Tibial nerve (tissue), 4 donors: ENCODE measurements at places on chromosomes 11 and 22.
A peak's percentile ranks its signal among the peaks of the same experiment; 100 is the strongest.

- no peaks in the 10 kb centered on the region for H3K4me1 ChIP-seq
- DNase-seq = no peak
- H3K4me3 ChIP-seq = no peak overlapping the region
- H3K27me3 ChIP-seq = no peaks in the 10 kb centered on the region
- no peak overlapping the region for H3K27ac ChIP-seq
- no peaks in the 10 kb centered on the region for H3K36me3 ChIP-seq
Measured at GRCh38 chr11:131121426-131122333, 205.4 kb upstream of the SNX19 start.

DNA sequence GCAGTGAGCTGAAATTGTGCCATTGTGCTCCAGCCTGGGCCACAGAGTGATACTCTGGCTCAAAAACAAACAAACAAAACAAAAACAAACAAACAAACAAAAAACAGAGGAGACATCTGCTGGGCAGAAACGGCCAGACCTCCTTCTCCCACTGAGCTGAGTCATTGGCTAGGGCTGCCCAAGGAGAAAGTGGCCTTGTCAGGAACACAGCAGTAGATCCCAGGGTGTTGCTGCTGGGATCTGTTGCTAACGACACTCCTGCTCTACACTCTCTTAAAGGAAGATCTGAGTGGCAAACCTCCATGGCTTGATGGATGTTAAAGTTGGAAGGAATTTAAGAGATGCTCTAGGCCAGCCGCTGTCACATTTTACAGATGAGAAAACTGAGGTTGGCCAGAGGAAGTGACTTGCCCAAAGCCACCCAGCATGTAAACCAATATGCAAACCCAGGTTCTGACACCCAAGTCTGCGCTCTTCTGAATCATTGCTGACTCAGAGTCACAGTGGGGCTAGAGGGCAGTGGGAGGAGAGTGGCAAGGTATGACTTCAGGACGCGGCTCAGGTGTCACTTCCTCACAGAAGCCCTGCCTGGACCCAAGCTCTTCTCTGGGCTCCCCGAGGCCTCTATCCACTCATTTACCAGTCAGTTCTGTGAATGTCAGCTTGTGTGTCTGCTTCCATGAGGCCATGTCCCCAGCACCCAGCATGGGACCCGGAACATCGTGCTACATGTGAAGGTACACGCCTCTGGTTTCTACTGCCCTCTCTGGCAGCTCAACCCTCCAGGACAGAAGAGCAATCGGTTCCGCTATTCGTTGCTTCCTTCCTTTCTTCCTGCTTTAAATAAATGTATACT, 11.3 kb upstream of the GDPD5 start:
- DNase-seq = no peak
- no peaks in the 10 kb centered on the region for H3K27me3 ChIP-seq
- H3K27ac ChIP-seq = no peak overlapping the region
- no peaks in the 10 kb centered on the region for H3K4me1 ChIP-seq

DNA sequence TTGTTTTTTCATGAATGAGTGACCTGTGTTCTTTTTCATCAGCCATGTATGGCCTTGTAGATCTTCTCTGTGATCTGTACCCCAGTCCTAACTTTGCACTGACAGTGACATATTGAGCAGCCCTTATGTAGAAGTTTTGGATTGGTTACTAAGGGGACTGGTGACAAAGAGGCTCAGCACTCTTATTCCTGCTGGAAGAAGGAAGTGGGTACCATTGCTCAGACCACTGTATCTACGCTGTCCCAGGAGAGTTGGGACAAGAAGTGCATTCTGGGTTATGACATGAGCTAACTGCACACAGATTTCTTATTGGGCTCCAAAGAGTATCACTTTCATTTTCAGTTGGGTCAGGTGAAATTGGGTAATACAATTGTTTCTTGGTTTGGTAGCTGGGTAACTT, 107.8 kb upstream of the RASSF10 start:
- H3K27ac ChIP-seq = no peak overlapping the region
- DNase-seq = no peak
- H3K4me1 ChIP-seq = no peaks in the 10 kb centered on the region
- H3K27me3 ChIP-seq = no peaks in the 10 kb centered on the region
- no peaks in the 10 kb centered on the region for H3K36me3 ChIP-seq

- no peak overlapping the region for H3K4me3 ChIP-seq
- H3K27me3 ChIP-seq = no peaks in the 10 kb centered on the region
- DNase-seq = no peak
- no peak overlapping the region for H3K27ac ChIP-seq
- H3K4me1 ChIP-seq = no peaks in the 10 kb centered on the region
Measured at GRCh38 chr11:2186669-2187279, 15.2 kb upstream of the TH start.

- H3K36me3 ChIP-seq = no peaks in the 10 kb centered on the region
- H3K27ac ChIP-seq = no peak overlapping the region
- H3K4me1 ChIP-seq = no peaks in the 10 kb centered on the region
- DNase-seq = no peak
- H3K27me3 ChIP-seq = no peaks in the 10 kb centered on the region
- H3K4me3 ChIP-seq = no peak overlapping the region
Measured at GRCh38 chr11:16261836-16262644, 94.3 kb downstream of the SOX6 start.

GRCh38 chr11:60206616-60207015, 23.7 kb upstream of the MS4A6A start:
- no peak for DNase-seq
- no peaks in the 10 kb centered on the region for H3K36me3 ChIP-seq
- no peaks in the 10 kb centered on the region for H3K4me1 ChIP-seq
- H3K27me3 ChIP-seq = no peaks in the 10 kb centered on the region
- no peak overlapping the region for H3K4me3 ChIP-seq
- no peak overlapping the region for H3K27ac ChIP-seq

- no peak for DNase-seq
- no peaks in the 10 kb centered on the region for H3K36me3 ChIP-seq
- peak overlapping the region; percentile 68 for H3K27ac ChIP-seq
- H3K27me3 ChIP-seq = peaks cover 22% of the 10 kb centered on the region
- H3K4me1 ChIP-seq = no peaks in the 10 kb centered on the region
Measured at GRCh38 chr11:123206791-123207434, 11.9 kb upstream of the CLMP start.

DNA sequence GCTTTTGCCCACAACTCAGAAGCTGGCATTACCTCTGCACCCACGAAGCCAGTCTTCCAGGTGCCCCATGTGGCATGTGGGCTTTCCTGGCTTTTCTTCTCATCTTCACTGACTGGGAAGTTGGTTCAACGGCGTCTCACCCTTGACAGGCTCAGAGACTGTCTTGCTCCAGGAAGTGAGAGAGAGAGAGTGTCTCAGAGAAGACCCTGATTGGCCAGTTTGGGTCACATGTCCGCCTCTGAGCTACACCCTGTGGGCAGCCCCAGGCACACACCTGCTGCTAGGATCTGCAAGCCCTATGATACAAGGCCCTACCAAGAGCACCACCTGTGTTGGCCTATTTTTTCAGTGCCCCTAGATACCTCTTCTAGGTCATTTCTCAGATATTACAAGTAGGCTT, 39.0 kb downstream of the RTL6 start:
- H3K36me3 ChIP-seq = no peaks in the 10 kb centered on the region
- H3K27ac ChIP-seq = no peak overlapping the region
- no peaks in the 10 kb centered on the region for H3K4me1 ChIP-seq
- H3K4me3 ChIP-seq = no peak overlapping the region
- no peaks in the 10 kb centered on the region for H3K27me3 ChIP-seq
- DNase-seq = no peak

DNA sequence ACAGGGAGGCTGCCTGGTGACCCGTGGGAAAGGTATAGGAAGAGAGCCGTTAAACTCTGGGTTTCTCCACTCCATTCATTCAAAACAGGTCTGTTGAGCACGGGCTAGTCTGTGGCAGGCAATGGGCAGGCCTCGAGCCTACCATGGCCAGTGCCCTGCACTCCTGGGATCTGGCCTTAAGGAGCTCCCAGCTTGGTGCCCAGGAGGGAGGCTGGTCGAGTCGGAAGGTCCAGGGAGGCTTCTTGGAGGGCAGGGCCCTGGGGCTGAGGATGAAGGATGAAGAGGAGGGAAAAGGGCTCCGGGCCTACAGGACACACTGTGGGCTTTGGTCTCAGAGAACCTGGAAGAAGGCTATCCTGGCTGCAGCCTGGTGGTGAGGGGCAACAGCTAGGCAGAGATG, 41.9 kb upstream of the MN1 start:
- H3K27me3 ChIP-seq = no peaks in the 10 kb centered on the region
- no peak overlapping the region for H3K4me3 ChIP-seq
- H3K4me1 ChIP-seq = no peaks in the 10 kb centered on the region
- no peak overlapping the region for H3K27ac ChIP-seq
- no peaks in the 10 kb centered on the region for H3K36me3 ChIP-seq
- no peak for DNase-seq

DNA sequence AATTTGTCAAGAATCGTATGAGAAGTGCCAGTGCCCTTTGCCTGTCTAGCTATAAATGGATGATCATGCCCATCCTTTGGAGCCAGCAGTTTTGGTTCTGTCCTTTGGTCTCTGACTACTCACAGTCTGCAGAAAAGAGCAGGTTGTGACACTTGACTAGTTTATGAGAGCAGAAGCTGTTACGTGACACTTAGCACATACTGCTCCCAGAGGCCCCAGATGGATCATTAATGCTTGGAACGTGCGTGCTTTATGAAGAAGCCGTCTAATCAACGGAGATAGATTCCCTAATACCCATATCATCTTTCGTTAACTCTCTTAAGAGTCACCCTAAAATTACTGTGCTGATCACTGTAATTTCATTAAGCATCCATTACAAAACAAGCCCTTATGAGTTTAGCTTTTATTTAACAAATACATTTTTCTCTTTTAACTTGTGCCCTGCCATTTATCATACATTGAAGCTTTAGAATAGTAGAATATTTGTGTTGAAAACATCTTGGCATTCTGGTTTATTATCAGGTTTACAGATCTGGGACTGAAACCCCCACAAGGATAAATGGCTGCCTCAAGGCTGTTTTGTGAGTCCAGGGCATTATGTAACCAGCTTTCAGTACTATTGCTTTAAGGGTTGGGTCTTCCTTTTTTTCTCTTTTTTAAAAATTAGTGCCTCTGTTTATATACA, 47.0 kb upstream of the ADORA2A start:
- DNase-seq = no peak
- no peak overlapping the region for H3K27ac ChIP-seq
- H3K4me1 ChIP-seq = no peaks in the 10 kb centered on the region
- H3K27me3 ChIP-seq = no peaks in the 10 kb centered on the region

DNA sequence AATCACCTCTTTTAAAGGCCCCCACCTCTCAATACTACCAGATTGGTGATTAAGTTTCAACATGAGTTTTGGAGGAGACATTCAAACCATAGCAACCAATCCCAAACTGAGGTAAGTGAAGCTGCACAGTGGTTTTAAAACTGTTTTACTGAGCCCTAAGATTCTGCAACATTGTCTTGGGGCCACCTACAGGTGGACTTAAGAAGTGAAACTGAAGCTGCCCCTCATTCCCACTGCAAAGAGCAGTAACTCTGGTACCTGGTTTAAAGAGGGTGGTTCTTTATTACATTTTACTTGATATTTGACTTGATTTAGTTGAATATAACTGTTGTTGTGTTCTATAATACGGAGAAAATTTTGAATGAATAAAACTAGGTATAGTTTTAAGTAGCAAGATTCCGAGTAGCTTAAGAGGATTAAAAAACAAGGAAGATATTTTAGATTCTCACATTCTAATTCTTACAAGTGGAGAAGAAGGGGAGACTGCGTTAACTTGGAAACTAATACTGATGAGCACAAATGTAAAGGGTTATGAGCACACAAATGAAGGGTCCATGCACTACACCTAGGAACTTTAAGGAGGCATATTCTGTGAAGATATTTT, 26.7 kb downstream of the SYT9 start:
- H3K4me3 ChIP-seq = no peak overlapping the region
- H3K4me1 ChIP-seq = no peaks in the 10 kb centered on the region
- DNase-seq = no peak

DNA sequence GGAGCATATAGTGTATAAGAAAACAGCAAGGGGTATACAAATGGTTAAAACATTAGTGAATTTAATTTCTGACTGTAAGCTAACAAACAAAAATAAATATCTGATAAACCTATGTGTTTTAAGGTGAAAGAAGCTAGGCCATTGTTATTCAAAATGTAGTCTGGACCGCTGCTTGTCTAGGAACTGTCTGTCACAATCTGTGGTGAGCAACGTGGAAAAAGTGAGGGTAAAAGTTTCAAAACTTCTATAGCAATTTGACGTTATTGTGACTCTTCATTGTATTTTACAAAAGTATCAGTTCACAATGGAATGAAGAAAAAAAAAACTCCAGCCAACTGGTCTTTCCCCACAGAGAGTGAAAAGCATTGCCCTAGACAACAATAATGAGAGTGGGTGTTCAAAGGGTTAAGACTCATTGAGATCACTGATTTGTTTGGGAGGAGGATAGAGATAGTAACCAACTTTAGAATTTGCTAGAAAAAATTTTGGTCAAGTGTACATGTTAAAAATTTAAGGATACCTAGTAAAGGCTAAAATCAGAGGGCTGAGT, 79.1 kb downstream of the UVRAG start:
- no peaks in the 10 kb centered on the region for H3K4me1 ChIP-seq
- no peak overlapping the region for H3K4me3 ChIP-seq
- H3K27me3 ChIP-seq = no peaks in the 10 kb centered on the region
- no peak for DNase-seq

DNA sequence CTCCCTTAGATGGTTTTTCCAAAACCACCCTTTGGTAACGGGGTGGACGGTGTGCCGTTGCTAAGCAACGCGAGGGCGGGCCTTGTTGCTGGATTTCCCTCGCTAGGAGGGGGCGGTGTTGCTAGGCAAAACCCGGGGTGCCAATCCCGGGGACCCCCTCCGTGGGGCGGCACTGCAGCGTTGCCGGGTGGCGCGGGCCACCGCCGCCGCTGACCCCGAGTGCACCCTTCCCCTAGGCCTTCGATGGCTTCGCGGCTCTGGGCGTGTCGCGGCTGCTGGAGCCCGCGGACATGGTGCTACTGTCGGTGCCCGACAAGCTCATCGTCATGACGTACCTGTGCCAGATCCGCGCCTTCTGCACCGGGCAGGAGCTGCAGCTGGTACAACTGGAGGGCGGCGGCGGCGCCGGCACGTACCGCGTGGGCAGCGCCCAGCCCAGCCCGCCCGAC, 8.9 kb downstream of the EHBP1L1 start:
- no peak for DNase-seq
- H3K27me3 ChIP-seq = no peaks in the 10 kb centered on the region
- peaks cover 14% of the 10 kb centered on the region for H3K36me3 ChIP-seq

DNA sequence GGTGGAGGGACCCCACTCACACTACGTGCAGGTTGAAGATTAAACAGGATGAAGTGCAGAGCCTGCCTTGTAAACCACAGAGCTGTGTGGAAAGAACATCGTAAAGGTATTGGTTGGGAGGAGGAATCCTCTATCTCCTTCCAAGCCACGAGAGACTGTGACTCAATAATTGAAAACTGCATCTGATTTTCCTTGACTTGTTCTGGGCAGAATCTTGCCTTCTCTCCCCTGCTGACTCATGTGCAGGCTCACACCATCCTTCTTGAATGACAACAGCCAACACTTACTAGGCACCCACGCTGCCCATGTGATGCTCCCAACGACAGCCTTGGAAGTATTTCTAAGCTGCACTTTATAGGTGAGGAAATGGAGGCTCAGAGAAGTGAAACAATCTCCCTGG, 563.0 kb downstream of the MIAT start:
- H3K27me3 ChIP-seq = peaks cover 3% of the 10 kb centered on the region
- no peaks in the 10 kb centered on the region for H3K4me1 ChIP-seq
- H3K36me3 ChIP-seq = no peaks in the 10 kb centered on the region
- no peak overlapping the region for H3K4me3 ChIP-seq
- H3K27ac ChIP-seq = peak overlapping the region; percentile 71
- no peak for DNase-seq

GRCh38 chr11:120643284-120643683, 131.7 kb downstream of the GRIK4 start:
- no peaks in the 10 kb centered on the region for H3K27me3 ChIP-seq
- no peak overlapping the region for H3K4me3 ChIP-seq
- no peaks in the 10 kb centered on the region for H3K4me1 ChIP-seq
- no peak overlapping the region for H3K27ac ChIP-seq
- no peak for DNase-seq
